ENCODE measurements at places on chromosomes 4 and X.

GRCh38 chr4:39442998-39443397 lies 15.7 kb downstream of the RPL9 start:
- DNase-seq: no peak

DNA sequence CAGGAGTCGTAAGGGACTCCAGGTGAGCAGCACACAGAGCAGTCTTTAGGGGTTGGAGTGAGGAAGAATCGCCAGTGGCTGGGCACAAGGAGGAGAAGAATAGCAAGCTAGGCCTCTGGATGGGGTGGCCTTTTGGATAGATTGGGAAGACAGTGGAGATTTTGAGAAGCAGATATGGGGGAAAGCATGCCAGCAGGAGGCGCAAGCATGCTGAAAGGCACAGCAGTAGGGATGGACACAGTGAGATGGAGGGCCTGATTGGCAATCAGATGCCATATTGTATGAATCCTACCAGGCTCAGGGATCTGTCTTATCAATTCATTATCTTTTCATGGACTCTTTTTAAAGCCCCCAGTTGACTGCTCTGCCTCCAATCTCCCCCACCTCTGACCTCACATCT lies 60.4 kb upstream of the MAGEA4 start:
- no peak for DNase-seq

DNA sequence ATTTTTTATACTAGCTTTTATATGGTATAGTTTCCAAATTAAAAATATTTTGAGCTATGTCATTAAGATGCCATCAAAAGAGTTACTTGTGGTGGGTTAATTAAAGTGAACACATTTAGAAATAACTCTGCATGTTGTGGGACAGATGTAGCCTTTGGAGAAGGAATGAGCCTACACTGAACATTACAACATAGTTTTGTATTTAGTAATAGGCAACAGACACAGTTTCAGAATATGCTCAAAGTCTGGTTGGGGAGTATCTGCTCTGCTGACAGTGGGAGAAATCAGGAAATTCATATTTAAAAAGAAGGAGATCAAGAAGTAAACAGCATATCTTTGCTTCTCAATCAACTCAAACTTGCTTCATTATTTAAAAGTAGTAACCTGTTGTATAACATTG lies 23.7 kb downstream of the EMCN start:
- DNase-seq: no peak

DNA sequence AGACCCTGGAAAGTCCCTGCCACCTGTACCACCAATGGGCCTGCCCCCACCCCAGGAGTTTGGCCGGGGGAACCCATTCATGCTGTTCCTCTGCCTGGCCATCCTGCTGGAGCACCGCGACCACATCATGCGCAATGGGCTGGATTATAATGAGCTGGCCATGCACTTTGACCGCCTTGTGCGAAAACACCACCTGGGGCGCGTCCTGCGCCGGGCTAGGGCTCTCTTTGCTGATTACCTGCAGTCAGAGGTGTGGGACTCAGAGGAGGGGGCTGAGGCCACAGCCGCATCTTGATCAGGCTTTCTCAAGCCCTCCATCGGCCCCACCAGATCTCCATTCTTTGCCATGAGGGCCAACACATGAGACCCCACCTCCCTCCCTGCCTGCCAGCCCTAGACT lies 13.6 kb upstream of the RBM3 start:
- DNase-seq: no peak

DNA sequence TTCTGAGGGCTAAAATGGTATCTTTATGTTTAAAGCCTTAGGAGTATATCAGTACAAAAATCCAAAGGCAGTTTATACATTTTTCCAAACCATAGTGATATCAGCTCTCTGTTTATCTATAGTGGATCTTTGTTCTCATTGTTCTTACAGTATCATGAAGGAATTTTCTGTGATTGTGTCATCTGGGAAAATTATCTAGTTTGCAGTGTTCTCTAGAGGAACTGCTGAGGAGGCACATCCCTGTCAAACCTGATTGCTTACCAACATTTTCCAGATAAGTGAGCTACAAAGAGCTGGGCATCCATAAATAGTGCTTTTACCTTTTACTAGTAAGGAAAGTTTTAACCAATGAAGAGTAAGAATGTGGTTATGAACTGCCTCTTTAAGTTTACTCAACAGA lies 44.9 kb upstream of the SLC25A31 start:
- no peak for DNase-seq

DNA sequence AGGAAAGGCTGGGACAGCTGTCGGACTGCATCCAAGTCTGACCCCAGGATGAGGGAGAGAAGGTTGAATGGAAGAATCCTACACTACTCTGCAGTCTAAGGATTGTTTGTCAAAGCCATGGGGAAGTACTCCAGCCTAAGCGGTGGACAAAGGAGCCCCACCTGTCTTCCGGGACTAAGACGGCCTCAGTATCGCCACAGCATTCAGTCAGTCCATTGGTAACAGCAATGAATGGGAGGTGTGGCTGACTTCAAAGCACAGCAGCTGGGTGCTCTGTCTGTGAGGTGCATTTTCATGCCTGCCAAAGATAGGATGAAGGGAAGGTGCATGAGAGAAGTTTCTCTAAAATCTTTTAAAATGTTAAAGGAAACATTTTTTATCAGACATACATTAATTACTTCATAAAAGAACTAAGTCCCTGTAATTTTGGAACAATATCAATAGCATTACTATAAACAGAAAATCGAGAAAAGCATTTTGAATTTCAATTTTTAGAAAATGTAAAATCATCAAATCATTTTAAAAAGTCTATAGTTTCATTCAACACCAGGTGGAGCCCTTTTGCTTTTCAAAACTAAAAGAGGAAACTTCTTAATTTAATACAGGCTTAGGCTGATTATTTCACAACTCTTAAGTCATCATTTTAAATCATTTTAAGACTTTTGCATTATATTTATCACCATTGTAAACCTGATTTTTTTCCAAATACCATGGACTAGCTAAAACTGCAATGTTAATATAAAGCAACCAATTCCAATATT lies 27.6 kb upstream of the INTU start:
- DNase-seq: no peak

GRCh38 chr4:126526335-126526734 lies 1106.4 kb upstream of the INTU start:
- no peak for DNase-seq

DNA sequence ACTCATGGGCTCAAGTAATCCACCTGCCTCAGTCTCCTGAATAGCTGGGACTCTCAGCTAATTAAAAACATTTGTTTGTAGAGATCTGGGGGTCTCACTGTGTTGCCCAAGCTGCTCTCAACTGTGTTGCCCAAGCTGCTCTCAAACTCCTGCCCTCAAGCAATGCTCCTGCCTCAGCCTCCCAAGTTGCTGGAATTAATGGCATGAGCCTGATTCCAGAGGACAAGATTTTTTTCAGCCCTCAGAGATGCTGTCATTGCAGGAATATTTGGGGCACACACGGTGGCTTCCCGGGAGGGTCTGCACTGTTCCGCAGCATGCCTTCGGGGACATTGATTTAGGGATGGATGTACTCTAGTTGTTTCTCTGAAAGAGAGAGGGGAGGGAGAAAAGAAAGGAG lies 49.7 kb downstream of the STK32B start:
- no peak for DNase-seq

Measured in anterior cingulate cortex (tissue), 58 donors.